ENCODE measurements at places on chromosomes 12 and 14.

DNA sequence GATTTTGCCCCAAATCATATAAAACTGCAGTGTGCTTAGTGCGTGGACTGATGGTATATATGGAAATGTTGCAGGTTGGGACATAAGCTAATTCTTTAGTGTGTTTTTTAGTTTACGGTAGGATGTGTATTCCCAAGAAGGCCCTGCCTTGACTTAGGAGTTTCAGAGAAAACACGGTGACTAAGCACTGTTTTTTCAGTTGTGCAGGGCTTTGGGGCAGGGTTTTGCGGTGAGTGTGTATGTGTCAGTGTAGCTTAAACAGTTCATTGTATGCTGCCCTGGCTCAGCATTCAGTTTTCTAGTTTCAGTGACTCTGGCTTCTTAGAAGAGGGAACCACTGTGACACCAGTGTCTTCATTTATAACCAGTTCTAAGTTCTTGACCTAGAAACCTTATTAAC is 101.2 kb downstream of the AKAP6 start:
- DNase-seq = no peak

GRCh38 chr12:58247633-58248032 is 306.3 kb downstream of the ATP23 start:
- no peak for DNase-seq

- no peak for DNase-seq
Measured at GRCh38 chr12:76637807-76638206, 78.2 kb upstream of the OSBPL8 start.

DNA sequence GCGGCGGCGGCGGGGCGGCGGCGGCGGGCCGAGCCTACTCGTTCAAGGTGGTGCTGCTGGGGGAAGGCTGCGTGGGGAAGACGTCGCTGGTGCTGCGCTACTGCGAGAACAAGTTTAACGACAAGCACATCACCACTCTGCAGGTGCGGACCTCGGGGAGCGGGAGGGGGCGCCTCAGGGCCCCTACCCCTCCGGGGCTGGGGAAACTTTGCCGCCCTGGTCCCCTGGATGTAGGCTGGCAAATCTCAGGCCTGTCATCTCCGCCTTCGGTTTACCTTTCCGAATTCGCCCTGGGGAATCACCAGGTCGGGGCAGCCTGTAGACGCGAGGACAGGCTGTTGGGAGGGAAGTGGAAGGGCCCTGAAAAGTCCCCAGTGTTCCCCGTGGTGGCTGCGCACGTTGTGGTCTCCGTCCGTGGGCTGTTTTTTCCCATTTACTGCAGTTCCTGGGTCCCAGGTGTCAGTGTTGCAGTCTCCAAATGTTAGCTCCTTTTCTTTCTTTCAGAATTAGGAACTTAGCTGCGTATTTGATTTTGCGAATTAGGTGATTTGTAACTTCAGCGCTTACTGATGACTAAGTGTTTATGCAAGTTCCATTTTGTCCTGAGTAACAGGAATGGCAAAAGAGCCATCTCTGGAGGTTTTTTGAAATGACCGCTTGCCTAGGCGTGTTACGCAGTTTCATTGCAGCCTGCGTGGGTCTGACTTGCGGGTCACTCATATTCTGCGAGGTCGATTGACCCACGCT is 656 bp downstream of the RAB21 start:
- no peak for DNase-seq

DNA sequence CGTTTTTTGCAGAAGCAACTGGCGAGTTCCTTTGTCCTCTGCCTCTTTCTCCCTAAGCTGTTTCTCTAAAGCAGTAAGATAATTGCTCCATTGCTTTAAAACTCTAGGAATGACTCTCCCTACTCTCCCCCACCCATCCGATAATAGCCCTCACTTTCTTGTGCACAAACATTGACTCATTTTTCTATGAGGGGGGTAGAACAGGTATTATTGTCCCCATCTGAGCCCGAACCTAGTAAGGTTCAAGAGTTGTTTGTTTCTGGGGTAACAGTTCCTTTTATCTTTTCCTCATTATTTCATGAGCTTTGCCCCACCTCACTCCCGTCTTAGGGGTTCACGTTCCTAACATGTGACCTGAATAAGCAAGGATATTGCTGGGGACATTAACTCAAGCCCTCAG is 190.6 kb downstream of the EMP1 start:
- no peak for DNase-seq

DNA sequence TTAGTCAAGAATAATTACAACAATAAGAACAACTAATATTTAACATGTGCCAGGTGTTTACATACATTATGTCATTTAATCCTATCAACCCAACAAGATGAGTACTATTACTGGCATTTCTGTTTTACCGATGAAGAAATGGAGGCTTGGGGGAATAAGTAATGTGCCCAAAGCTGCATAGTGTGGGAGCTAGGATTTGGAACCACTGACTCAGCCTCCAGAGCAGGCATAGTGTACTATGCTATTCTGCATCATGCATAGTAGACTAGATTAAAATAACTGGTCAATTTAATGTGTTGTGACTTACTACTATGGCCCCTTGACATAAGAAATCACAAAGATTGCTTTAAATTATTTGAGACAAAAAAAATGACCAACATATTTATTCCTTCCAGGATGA is 9.5 kb downstream of the GPR19 start:
- DNase-seq = no peak

GRCh38 chr12:90897986-90898385 is 57.0 kb downstream of the CCER1 start:
- DNase-seq = no peak
